T-helper 2 cell (primary cell): ENCODE measurements at places on chromosomes 11 and 22.
A peak's percentile ranks its signal among the peaks of the same experiment; 100 is the strongest.

GRCh38 chr11:313787-314553, at the start of gene IFITM1:
TSS of gene IFITM1 (plus strand) at chr11:314040. CDS start at chr11:314171, 131 bp downstream.
- peak; percentile 42 for DNase-seq

DNA sequence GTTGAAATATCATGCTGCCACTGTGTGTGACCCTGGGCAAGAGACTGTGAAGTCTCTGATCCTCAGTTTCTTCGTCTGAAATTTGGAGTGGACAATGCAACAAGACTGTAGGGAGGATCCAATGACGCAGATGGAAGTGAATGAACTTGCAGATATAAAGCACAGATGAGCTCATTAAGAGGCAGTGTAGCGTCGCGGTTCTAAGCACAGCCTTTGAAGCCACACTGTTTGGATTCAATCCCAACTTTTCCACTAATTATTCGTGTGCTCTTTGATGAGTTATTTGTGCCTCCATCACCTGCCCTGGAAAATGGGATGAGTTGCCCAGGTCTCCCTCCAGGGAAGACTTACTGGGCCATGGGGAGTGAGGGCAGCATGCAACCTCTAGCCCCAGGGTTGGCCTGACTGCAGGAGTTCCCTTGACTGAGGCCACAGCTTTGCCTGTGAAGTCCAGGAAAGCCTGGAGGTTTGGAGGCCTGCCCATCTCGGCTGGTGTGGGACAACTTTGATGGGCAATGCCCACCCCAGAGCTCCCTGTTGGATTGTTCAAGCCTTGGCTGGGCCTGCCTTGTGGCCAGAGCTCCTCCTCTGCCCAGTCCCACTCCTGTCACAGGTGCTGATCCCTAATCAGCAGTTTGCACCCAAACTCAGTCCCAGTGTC, 266.0 kb upstream of the B3GAT1 start:
- no peak for DNase-seq

DNA sequence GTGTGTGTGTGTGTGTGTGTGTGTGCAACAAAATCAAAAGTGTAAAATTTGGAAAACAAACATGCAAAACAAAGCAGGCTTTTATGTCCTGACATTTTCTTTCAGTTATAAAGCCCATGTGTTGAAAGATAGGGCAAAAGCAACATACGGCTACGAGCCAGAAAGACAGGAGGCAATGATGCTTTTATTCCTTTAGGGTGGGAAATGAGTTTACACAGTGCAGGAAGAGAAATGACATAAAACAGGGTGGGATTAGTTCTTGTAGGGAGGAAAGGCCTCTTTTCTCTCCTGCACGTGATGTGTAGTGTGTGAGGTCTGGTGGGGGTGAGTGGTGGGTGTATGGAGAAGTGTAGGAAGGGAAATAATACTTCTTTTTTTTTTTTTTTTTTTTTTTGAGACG, 29.4 kb downstream of the IL18 start:
- no peak for DNase-seq

GRCh38 chr22:45832959-45833580, 143.9 kb downstream of the WNT7B start:
- no peak for DNase-seq

- peak; percentile 57 for DNase-seq
Measured at GRCh38 chr22:35430897-35431322, 31.0 kb downstream of the MCM5 start.

DNA sequence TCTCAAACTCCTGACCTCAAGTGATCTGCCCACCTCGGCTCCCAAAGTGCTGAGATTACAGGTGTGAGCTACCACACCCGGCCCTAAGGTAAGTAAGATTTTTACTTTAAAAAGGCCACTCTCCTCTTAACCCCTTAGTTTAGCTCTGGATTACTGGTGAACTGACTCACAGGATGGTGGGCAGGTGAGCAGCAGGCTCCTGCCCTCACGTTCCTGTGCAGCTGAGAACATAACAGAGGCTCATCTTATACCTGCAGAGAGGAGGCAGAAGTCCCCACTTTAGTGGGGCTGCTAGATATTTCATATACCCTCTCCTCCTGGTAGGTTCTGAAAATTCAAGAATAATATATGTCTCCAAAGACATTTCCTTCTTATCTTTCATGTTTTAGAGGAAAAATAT, 17.1 kb upstream of the SERPIND1 start:
- no peak for DNase-seq

GRCh38 chr11:63564056-63564774, 1.0 kb upstream of the PLAAT2 start:
- DNase-seq, result peak; percentile 86

DNA sequence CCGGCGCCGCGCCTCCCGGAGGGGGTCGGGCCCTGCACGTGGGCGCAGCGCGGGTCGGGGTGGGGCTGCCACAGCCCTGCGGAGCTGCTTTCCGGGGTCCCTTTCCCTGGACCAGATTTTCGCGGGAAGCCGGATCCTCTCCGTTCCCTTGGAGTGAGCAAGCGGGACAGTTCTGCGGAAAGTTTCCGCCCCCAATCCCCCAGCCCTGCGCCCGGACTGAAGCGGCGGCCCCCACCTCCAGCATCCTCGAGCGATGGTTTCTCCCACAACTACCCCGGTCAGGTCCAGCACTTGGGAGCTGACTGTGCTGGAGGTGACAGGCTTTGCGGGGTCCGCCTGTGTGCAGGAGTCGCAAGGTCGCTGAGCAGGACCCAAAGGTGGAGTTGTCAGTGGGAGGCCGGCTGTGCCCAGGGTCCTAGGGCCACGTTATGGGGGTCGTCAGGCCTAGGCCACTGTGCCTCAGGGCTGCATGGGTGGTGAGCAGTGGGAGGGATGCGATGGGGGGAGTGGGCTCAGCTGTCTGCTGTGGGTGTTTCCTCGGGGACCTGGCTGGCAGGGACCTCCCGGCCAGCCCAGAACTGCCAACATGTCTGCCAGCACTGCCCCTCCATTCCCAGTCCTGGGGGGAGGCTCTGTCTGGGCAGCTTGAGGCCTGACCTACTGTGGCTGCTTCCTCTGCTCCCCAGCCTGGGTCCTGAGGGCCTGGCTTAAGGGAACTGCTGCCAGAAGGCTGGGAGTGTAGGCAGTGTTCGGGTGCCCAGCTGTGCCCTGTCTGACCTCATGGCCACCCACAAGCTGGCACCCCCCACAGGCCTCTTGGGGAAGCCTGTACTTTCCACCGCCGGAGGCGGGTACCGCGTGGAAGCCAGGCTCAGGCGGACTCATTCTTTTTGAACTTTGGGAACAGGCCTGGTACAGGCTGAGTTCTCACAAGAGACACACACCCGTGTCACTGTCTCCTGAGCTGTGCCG, 726 bp downstream of the ST3GAL4 start:
- no peak for DNase-seq

DNA sequence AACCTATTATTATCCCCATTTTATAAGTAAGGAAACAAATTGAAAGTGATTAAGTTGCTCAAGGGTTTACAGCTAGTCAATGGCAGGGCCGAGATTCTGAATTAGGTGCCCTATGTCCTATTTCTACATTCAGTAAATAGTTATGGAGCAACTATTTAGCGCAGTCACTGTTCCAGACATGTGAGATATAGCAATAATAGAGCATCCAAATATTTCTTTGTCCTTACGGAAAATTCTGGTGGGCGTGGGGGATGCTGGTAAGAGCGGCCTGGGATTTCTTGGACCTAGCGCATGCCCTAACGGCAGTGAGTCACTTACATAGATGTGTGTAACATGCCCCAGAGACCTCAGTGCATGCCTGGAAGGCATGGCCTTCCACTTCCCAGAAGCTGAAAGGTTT, 4.4 kb downstream of the DTX4 start:
- DNase-seq, result no peak

DNA sequence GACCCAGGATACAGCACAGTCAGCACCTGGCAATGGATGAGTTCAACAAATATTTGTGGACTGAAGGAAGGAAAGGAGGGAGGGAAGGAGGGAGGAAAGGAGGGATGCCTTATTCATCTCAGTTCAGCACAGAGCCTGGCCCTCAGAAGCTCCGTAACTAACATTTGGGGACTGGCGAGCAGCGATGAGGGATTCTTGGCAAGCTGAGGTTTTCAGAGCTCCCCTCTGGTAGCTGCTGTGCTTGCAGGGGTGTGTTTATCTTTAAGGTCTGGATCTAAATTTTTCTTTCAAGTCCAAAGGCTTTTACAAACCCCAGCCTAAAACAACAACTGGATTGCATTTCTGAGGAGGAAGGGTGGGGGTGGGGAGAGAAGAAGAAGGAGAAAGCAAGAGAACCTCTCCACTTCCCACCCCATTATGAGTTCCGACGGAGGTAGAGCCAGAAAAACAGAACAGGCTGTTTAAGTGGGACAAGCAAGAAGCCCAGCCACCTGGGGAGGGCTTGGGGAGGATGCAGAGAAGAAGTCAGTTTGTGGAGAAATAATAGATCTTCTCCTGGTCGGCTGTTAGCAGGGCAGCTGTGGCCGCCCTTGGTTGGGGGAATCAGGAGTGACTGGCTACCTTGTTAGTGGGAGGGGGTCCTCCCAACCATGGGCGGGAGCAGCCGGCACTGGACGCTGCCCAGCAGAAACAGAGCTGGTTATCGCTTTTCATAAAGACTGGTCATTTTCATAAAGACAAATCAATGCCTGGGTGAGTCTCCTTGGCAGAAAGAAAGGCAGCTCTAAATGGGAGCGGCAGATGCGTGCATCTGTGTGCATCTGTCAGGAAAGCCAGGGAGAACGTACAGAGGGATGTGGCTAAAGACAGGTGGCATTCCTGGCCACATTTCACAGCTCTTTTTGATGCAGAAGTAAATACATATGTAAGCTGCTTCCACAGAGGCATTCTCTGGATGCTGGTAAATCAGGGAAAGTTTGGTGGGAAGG, 78.0 kb downstream of the TSPAN18 start:
- no peak for DNase-seq

- peak; percentile 52 for DNase-seq
Measured at GRCh38 chr11:65315204-65315865, 669 bp downstream of the CDC42EP2 start.

DNA sequence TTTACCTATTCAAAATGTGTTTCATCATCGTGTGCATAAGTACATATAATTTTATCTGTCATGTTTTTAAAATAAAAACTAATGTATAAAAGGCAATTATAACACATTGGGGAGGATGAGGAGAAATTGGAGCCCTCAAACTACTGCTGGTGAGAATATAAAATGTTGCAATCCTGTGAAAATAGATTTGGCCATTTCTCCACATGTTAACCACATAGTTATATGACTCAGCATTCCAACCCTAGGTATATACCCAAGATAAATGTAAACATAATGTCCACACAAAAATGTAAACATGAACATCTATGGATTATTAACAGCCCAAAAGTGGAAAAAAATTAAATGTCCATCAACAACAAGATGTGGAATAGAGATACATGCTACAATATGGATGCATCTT, 928.0 kb upstream of the FAT3 start:
- DNase-seq, result no peak

DNA sequence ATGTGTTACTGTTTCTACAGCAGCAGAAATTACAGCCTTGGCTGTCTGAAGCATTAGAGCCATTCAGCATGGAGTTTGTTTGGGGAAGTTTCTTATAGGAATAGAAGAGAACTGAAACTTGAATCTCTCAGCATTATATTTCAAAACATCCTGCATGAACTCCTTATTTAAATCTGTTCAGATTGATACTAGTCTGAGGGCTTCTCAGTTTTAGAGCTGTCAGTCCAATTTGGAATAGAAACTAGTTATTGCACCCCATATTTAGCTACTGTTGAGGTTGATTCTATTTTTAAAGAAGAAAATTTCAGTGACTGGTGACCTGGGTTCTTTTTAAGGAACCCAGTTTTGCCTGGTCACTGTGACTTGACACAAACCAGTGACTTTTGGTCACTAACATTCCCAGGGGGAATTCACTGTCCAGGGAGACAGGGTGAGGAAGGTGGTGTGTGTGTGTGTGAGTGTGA, 126.0 kb upstream of the TTC12 start:
- no peak for DNase-seq
